ENCODE measurements at places on chromosomes 5 and 9. TPM values are rescaled to one million over a fixed set of nuclear protein-coding genes. Genes with fewer than 3 reads are reported as not detected.

DNA sequence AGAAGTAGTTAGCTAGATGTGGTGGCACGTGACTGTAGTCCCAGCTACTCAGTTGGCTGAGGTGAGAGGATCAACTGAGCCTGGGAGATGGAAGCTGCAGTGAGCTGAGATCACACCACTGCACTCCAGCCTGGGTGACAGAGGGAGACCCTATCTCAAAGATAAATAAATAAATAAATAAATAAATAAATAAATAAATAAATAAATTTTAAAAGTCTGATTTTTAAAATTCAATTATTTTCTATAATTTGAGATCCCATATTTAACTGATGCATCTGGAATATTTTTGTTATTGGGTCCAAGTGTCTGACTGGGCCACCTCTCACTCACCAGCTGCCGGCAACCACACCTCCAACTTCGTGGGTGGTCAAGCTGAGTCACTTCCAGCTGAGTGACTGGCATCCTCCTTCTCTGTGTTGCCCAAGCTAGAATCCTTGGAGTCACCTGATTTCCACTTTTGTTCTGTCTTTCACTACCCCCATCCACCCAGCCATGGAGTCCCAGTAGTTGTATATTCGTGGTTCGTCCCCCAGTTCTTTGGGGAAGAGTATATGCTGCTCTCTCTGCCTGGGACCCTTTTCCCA, 70.9 kb downstream of the EGFLAM start:
- no peak overlapping the region for H3K27ac ChIP-seq
- peak; percentile 8 for DNase-seq
- H3K27me3 ChIP-seq: no peaks in the 10 kb centered on the region
- no peaks in the 10 kb centered on the region for H3K36me3 ChIP-seq
- H3K4me3 ChIP-seq: no peak overlapping the region

The IL11RA gene
- total RNA-seq: 22.2 TPM

The NR2F1-AS1 gene
- total RNA-seq: 7.3 TPM

The CHSY3 gene
- total RNA-seq: 11.9 TPM

DNA sequence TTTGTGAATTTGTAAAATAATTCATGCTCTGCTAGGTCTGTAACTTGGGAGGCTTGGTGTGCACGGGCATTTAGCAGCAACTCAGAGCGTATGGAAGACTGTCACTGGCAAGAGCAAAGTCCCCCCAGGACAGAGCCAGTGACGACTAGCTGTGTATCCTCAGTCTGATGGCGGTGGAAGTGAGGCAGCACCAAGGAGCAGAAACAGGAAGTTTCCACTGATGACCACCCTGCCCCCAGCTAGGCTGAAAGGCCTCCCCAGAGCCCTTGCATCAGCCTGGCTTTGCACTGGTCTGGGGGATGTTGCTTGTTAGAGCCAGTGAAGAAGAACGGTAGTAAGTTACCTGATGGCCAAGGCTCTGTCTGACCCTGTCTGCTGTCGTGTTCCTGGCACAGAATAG, 66.8 kb upstream of the ABL1 start:
- peak overlapping the region; percentile 39 for H3K27ac ChIP-seq
- no peaks in the 10 kb centered on the region for H3K36me3 ChIP-seq
- H3K4me3 ChIP-seq: no peak overlapping the region

The ZNG1E gene
- 44.5 TPM for total RNA-seq

GRCh38 chr5:39486361-39486760, 61.6 kb upstream of the DAB2 start:
- H3K4me3 ChIP-seq: no peak overlapping the region
- no peaks in the 10 kb centered on the region for H3K36me3 ChIP-seq
- no peak overlapping the region for H3K27ac ChIP-seq

- H3K4me3 ChIP-seq: peak overlapping the region; percentile 80
- H3K4me1 ChIP-seq: peaks cover 59% of the 10 kb centered on the region
- peak; percentile 95 for DNase-seq
- H3K27ac ChIP-seq: peak overlapping the region; percentile 97
These were observed 140.8 kb upstream of the OTULINL start for GRCh38 chr5:14440582-14441431.

- no peak overlapping the region for H3K4me3 ChIP-seq
- no peaks in the 10 kb centered on the region for H3K36me3 ChIP-seq
- DNase-seq: no peak
- H3K4me1 ChIP-seq: peaks cover 33% of the 10 kb centered on the region
- H3K27ac ChIP-seq: no peak overlapping the region
- no peaks in the 10 kb centered on the region for H3K27me3 ChIP-seq
These were observed 65.8 kb downstream of the DOCK2 start for GRCh38 chr5:169702693-169703481.

DNA sequence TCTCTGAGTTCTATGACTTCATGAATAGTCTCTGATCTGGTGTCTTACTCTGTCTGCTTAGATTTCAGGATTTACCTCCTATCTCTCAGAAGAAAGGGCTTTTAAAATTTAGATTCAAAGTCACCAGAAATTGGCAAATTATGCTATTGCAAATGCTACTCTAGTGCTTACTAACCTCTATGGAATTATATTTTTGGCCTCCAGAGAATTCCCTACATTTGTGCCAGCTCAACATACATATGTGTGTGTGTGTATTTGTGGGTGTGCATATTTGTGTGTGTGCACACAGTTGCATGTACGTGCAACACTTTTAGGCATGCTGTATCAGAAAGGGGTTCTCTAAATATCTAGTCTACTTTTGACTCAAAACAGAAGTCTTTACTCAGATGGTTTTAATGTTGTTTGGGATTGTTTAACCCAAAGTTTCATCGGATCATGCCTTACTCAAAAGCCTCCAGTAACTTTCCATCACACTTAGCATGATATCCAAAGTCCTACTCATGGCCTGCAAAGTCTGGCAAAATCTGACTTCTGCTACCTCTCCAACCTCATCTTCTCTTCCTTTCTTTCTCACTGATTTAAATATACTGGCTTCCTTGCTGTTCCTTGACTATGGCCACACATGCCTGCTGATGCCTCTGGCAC, 147.6 kb upstream of the NR3C1 start:
- no peak for DNase-seq
- H3K36me3 ChIP-seq: no peaks in the 10 kb centered on the region
- no peaks in the 10 kb centered on the region for H3K27me3 ChIP-seq
- no peak overlapping the region for H3K4me3 ChIP-seq
- H3K4me1 ChIP-seq: peaks cover 13% of the 10 kb centered on the region

DNA sequence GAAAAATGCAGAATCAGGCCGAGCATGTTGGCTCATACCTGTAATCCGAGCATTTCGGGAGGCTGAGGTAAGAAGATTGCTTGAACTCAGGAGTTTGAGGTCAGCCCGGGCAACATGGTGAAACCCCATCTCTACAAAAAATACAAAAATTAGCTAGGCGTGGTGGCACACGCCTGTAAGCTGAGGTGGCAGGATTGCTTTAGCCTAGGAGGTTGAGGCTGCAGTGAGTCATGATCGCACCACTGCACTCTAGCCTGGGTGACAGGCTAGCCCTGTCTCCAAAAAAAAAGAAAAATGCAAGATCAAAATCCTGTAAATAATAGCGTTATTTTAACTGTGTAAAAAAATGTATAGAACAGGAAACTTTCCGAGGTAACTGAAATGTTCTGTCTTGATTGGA, 39.4 kb downstream of the RNF44 start:
- DNase-seq: no peak
- no peak overlapping the region for H3K4me3 ChIP-seq
- H3K27me3 ChIP-seq: no peaks in the 10 kb centered on the region
- H3K36me3 ChIP-seq: peaks cover 57% of the 10 kb centered on the region

DNA sequence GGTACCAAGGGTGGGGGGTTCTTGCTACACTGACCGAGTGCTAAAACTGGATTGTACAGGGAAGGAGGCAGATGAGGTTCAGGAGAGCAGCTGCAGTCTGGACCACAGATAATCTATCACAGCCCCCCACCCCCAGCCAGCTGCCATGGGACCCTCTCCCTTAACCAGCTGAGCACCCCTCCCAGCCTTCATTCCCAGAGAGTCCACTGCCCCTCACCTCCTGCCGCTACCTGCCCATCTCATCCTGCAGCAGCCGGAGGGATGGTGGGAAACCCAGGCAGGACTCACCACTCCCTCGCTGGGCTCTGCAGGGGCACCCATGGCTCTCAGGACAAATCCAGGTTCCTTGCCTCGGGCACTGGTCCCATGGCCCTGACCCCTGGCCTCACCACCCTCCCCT, 66.7 kb downstream of the MRPL36 start:
- H3K36me3 ChIP-seq: no peaks in the 10 kb centered on the region
- no peak overlapping the region for H3K27ac ChIP-seq
- H3K4me3 ChIP-seq: no peak overlapping the region
- no peaks in the 10 kb centered on the region for H3K4me1 ChIP-seq
- no peak for DNase-seq
- peaks cover 5% of the 10 kb centered on the region for H3K27me3 ChIP-seq

DNA sequence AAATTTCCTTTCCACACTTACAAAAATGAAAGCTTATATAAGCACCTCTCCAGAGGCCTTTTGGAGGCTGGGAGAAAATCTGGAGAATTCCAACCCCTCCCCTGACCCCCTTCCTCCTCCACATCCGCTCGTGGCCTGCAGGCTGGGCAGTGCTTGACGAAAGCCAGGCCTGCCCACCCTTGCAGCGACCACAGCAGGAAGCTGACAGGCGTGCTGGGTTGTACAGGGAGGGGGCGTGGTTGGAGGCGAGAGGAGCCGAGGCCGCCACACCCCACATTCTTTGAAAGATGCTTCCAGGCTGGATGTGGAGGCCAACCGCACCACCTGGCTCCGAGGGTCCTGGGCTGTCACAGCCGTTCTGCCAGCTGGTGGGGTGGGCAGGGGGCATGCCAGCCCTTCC, 47.8 kb upstream of the IER5L start:
- peak; percentile 91 for DNase-seq
- no peak overlapping the region for H3K27ac ChIP-seq
- peaks cover 10% of the 10 kb centered on the region for H3K4me1 ChIP-seq
- H3K4me3 ChIP-seq: no peak overlapping the region
- no peaks in the 10 kb centered on the region for H3K36me3 ChIP-seq
- H3K27me3 ChIP-seq: no peaks in the 10 kb centered on the region

The ORM1 gene
- total RNA-seq: not detected

The PKN3 gene
- 2.3 TPM for total RNA-seq

The SLC34A1 gene
- total RNA-seq: not detected

DNA sequence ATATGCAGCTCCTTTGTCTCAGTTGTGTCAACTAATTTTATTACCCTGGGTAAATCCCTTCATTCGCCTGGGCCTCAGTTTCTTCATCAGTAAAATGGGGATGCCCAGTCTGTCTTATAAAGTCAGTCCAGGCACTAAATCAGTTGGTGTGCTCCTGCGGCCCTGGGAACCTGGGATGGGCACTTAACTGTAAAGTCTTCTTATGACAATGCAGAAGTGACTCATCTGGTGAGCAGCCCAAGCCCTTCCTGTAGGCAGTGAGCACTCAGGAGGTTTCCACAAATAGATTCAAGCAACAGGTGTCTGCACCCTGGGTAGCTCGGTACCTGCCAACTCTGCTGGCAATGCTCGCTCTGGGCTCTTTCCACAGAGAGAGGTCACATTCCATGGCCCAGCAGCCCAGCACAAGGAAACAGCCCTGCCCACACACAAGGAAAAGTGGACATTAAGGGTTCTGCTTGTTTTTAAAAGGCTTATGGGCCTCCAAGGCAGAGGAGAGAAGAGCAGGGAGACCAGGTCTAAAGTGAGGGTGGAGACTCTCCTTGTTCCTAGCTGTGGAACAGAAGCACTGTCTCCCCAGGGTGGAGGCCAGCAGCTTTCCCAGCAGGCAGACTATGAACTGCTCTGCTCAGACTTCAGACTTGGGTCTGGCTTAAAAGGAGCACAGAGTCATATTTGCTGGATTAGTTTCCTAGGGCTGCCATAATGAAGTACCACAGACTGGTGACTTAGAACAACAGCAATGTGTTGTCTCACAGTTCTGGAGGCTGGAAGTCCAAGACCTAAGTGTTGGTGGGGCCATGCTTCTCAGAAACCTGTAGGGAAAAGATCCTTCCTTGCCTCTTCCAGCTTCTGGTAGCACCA, 89.7 kb upstream of the ADRA1B start:
- H3K27ac ChIP-seq: peak overlapping the region; percentile 1
- H3K4me1 ChIP-seq: peaks cover 11% of the 10 kb centered on the region
- H3K4me3 ChIP-seq: no peak overlapping the region
- H3K27me3 ChIP-seq: no peaks in the 10 kb centered on the region
- peak; percentile 90 for DNase-seq
- H3K36me3 ChIP-seq: no peaks in the 10 kb centered on the region

The SLC36A2 gene
- total RNA-seq: not detected

GRCh38 chr9:438961-439768, 224.5 kb downstream of the DOCK8 start:
- H3K27me3 ChIP-seq: no peaks in the 10 kb centered on the region
- H3K4me3 ChIP-seq: no peak overlapping the region

GRCh38 chr9:14043483-14043882, 270.5 kb downstream of the NFIB start:
- H3K4me1 ChIP-seq: no peaks in the 10 kb centered on the region
- H3K36me3 ChIP-seq: no peaks in the 10 kb centered on the region
- DNase-seq: no peak
- no peaks in the 10 kb centered on the region for H3K27me3 ChIP-seq
- H3K4me3 ChIP-seq: no peak overlapping the region

GRCh38 chr5:135654761-135655467, 76.1 kb upstream of the CXCL14 start:
- H3K27me3 ChIP-seq: no peaks in the 10 kb centered on the region
- no peaks in the 10 kb centered on the region for H3K36me3 ChIP-seq
- H3K4me1 ChIP-seq: no peaks in the 10 kb centered on the region
- H3K4me3 ChIP-seq: no peak overlapping the region
- DNase-seq: no peak
- no peak overlapping the region for H3K27ac ChIP-seq

DNA sequence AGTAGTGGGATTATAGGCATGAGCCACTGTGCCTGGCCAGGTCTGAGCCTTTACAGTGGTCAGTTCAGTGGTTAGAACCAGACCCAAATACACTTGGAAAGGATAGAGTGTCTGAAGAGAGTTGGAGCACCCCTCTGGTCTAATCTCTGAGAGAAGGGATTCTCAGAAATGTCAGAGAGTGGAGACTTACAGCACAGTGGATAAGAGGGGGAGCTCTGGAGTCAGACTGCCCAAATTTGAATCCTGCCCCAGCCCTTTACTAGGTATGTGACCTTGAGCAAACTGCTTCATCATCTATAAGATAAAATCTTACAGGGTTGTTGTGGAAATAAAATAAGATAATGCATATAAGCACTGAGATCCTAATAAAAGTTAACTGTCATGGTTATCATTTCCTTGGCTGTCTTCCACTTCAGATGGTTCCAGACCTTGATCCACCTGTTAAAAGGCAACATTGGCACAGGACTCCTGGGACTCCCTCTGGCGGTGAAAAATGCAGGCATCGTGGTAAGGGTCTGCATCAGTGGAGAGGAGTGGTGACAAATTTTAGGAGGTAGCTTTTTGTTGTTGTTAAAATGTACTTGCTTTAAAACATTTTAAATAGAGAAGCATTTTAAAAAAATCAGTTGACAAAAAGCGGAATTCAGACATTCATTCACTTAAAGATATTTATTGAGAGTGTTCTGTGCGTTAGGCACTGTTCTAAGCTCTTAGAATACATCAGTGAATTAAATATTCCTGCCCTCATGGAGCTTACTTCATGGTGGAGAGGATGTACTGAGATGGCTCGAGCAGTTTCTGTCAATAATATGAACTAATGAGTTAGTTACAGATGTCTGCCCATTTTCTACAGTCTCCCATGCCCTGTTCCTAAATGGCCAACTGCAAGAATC, 16.0 kb downstream of the SLC36A1 start:
- no peaks in the 10 kb centered on the region for H3K27me3 ChIP-seq
- H3K36me3 ChIP-seq: peaks cover 21% of the 10 kb centered on the region
- no peaks in the 10 kb centered on the region for H3K4me1 ChIP-seq
- no peak for DNase-seq
- H3K27ac ChIP-seq: no peak overlapping the region
- H3K4me3 ChIP-seq: no peak overlapping the region

GRCh38 chr5:15282611-15283010, 217.4 kb upstream of the FBXL7 start:
- no peaks in the 10 kb centered on the region for H3K27me3 ChIP-seq
- H3K4me3 ChIP-seq: no peak overlapping the region
- no peak overlapping the region for H3K27ac ChIP-seq
- no peaks in the 10 kb centered on the region for H3K36me3 ChIP-seq
- DNase-seq: no peak
- H3K4me1 ChIP-seq: no peaks in the 10 kb centered on the region

All from astrocyte (in vitro differentiated cells and primary cell).